ENCODE measurements at places on chromosomes 7 and 10. TPM values are rescaled to one million over a fixed set of nuclear protein-coding genes. Genes with fewer than 3 reads are reported as not detected.

DNA sequence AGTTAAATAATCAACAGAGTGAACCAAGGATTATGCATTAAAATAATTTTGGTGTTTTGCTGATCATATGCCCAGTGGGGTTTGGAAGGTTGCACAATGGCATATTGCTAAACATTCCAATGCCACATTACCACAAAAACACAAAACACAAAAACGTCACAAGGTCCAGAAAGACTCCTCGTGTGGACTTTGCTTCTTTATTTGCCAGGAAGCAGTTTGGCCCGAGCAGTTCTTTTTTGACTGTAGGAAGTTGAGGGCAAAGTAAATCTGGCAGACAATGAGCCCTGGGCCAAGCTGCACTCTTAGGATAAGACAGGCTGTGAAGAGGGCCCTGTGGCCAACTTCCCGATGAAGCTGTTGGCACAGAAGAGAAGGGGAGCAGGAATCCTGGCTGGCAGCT is 39.2 kb upstream of the SLC35B4 start:
- peak; percentile 32 for DNase-seq

DNA sequence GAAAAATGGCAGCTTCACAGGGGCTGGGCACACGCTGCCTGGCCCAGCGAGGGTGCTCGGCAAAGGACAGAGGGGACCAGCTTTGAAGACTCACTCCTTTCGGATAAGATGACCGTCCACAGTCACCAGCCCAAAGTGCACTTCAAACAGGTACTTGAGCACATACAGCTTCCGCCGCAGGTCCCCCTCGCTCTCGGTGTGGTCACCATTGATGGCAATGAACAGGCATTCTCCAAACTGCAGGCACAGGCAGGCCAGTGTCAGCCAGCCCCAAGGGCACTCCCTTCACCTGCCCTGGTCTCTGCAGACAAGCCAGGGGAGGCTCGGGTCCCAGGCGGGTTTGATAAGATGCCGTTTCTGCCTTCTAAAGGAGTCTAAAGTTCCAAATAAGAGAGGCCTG is 11.6 kb downstream of the HPS1 start:
- DNase-seq: no peak

DNA sequence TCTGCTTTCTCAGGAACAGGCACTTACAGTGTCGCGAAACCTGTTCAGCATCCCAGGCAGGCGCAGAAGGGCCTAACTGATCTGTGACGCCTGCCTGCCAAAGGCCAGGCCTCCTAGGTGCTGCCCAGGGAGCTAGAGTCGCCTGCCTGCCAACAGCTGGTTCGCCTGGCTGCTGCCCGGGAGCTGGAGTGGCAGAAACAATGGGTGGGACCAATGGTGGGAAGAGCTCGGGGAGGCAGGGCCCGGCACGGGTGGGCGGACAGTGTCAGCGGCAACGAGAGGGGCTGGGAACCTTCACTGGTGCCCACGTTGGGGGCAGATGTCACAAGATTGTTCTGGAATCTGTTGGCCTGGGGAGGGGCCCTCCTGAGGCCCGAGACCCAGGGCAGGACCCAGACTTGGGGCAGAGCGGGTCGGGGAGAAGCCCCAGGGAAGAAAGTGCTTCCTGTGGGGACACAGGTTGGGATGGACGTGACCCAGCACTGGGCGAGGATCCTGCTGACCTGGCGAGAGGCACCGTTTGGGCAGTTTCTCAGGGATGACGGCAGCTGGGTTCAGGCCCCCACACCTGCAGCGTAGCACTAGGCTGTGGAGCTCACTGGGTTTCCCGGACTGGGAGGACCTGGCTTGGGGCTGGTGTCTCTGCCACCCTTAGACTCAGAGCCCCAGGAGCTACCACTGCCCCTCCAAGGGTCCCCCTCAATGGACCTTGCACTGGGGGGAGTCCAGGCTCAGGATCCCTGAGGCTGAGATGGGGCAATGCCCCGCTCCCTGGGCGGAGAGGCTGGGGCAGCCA is 181.8 kb downstream of the ELFN1 start:
- DNase-seq: no peak

- DNase-seq: no peak
Measured at GRCh38 chr10:124072106-124072505, 21.3 kb downstream of the CHST15 start.

- DNase-seq: peak; percentile 21
Measured at GRCh38 chr10:27558612-27559020, 54.5 kb downstream of the RAB18 start.

- DNase-seq: peak; percentile 7
Measured at GRCh38 chr7:27159266-27160144, 3.0 kb upstream of the HOXA7 start.

GRCh38 chr10:22365644-22366434 is 20.5 kb downstream of the SPAG6 start:
- no peak for DNase-seq

- no peak for DNase-seq
Measured at GRCh38 chr7:36523371-36524101, 133.9 kb downstream of the ANLN start.

NKX2-3 gene
- not detected for total RNA-seq

GRCh38 chr10:533186-533585 is 156.3 kb downstream of the DIP2C start:
- DNase-seq: no peak
